ENCODE measurements at places on chromosomes 1 and 21.

GRCh38 chr1:93977598-93977945, 68.3 kb upstream of the GCLM start:
- DNase-seq, result no peak

DNA sequence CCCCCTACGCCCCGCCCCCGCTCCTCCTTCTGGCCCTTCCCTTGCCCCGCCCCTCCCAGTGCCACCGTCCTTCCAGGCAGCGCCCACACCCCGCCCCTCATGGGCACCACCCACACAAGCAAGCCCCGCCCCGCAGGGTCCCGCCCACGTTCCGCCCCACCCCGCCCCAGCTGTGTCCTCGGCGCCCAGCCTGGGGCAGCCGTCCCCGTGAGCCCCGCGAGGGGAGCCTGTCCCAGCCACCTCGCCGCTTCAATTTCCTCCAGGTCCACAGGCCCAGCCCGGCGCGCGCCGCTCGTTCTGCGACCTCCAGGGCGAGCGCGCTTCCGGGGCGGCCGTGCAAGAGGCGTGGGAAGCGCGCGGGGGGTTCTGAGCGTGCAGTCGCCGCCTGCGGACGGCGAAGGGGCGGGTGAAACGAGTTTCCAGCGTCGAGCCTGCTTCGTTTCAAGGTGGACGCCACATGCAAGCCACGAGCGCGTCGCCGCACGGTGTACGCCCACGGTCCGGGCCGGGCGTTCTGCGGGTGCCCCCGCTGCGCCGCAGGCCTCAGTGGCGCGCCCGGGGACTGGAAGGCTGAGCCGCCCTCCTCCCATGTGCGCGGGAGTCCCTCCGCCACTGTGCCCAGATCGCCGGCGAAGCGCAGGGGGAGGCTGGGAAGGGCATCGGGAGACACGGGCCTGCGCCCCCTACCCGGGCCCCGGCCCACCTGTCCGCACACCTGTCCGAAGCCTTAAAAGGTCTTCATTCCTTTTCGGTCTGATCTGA, 10.8 kb upstream of the FAAP20 start:
- DNase-seq, result peak; percentile 98

DNA sequence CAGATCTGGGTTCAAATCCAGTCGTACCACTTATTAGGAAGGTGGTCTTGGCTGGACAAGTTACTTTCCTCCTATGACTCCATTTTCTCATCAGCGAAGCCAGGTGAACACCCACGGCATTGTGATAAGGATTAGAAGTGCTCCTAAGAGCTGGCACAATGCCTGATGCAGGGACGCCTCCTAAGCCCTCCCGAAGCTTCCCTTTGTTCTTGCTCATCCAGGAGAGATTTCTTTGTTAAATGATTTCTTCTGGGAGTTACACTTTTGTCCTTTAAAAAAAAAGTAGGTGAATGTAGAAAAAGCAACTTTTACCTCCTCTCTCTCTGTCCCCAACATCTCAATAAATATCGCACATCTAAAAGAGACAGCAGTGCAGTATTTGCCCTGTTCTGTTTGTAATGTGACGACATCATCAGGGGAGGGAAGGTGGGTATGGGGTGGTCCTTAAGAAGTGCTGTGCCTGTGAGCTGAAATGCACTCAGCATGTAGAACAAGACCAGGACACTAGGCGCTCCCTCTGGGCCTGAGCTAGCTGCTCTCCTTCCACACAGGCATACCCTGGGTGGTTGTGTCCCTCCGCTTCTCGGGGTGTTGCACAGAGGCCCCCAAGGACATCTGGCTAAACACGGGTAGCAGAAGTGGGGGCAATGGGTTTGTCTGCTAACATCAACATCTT, 43.9 kb downstream of the SUSD4 start:
- DNase-seq, result no peak

- no peak for DNase-seq
These were observed 440.9 kb downstream of the PRDM2 start for GRCh38 chr1:14140831-14141401.

DNA sequence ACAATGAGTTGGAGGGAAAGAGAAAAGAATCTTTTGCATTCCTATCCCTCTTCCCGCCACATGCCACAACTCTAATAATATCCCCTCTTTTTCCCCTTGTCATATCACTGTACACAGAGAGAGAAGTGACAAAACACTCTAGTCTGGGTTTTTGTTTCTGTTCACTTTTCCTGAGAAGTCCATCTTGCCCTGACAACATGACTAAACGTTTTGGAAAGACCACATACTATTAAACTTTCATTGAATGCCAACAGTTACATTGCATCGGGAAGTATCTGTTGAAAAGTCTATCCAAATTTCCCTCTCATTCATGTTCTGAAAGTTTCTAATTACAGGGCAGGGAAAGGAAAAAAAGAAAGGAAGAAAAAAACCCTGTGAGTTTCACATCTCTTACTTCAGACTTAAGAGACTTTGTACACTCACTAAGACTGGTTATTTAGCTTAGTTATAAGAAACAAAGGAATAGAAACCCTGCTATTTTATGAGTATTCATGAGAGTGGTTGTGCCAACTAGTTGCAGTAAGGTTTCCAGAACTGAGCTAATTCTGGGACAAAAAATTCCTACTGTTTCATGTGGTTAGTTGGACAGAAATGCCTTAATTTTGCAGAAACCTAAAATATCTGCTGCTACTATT, 16.9 kb downstream of the PLA2G4A start:
- no peak for DNase-seq

DNA sequence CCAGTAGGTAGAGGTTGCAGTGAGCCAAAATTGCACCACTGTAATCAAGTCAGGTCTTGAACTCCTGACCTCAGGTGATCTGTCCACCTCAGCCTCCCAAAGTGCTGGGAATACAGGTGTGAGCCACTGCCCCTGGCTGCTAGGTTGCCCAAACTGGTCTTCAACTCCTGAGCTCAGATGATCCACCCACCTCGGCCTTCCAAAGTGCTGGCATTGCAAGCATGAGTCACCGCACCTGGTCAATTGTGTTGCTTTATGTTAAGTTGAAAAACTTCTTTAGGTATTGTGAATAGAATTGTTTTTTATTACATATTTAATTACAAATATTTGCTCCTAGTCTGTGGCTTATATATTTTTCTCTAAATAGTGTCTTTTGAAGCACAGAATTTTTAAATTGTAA, 80.5 kb downstream of the PRKAB2 start:
- DNase-seq, result no peak

Measured in HEK293T (cell line).